ENCODE measurements at places on chromosomes 1 and 21. TPM values are rescaled to one million over a fixed set of nuclear protein-coding genes. Genes with fewer than 3 reads are reported as not detected.
A peak's percentile ranks its signal among the peaks of the same experiment; 100 is the strongest.

The OR2L2 gene
- not detected for total RNA-seq

The SIM2 gene
- total RNA-seq, result not detected

GRCh38 chr1:6302568-6302967 is 41.7 kb upstream of the GPR153 start:
- H3K4me1 ChIP-seq, result no peaks in the 10 kb centered on the region
- no peak overlapping the region for H3K27ac ChIP-seq
- no peak overlapping the region for H3K4me3 ChIP-seq
- no peak for DNase-seq
- no peaks in the 10 kb centered on the region for H3K27me3 ChIP-seq

DNA sequence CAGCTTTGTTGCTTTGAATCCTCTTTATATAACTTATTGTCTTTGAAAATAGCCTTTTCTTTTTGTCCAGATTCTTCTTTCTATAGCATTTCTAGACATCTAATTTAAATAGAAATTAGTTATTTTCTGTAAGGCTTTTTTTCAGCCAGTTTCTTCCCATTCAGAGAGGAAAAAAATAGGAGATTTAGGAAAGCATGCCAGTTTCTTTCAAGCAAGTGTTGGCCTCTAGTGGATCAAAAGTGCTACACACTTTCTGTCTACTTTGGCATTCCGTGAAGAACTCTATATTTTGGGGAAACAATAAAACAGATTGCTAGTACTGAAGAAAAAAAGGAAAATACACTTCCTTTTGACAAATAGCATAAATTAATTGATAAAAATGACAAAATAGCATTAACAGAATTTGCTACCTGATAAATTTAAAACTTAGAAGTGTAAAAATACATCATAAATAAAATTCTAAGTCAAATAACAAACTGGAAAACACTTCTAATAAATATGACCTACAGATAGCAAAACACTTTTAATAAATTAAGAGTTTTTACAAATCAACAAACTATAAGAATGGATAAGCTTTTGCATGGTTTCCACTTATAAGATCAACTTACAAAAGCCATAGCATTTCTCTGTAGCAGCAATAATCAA is 13.1 kb upstream of the EXO1 start:
- peaks cover 10% of the 10 kb centered on the region for H3K4me1 ChIP-seq
- H3K36me3 ChIP-seq, result no peaks in the 10 kb centered on the region
- no peak overlapping the region for H3K27ac ChIP-seq
- no peak for DNase-seq

The SERTAD4 gene
- total RNA-seq, result not detected

The SMG5 gene
- 70.3 TPM for total RNA-seq

- no peaks in the 10 kb centered on the region for H3K4me1 ChIP-seq
- no peaks in the 10 kb centered on the region for H3K36me3 ChIP-seq
- no peak for DNase-seq
- H3K27me3 ChIP-seq, result no peaks in the 10 kb centered on the region
Observed at GRCh38 chr1:214838351-214838750, 235.4 kb downstream of the CENPF start.

DNA sequence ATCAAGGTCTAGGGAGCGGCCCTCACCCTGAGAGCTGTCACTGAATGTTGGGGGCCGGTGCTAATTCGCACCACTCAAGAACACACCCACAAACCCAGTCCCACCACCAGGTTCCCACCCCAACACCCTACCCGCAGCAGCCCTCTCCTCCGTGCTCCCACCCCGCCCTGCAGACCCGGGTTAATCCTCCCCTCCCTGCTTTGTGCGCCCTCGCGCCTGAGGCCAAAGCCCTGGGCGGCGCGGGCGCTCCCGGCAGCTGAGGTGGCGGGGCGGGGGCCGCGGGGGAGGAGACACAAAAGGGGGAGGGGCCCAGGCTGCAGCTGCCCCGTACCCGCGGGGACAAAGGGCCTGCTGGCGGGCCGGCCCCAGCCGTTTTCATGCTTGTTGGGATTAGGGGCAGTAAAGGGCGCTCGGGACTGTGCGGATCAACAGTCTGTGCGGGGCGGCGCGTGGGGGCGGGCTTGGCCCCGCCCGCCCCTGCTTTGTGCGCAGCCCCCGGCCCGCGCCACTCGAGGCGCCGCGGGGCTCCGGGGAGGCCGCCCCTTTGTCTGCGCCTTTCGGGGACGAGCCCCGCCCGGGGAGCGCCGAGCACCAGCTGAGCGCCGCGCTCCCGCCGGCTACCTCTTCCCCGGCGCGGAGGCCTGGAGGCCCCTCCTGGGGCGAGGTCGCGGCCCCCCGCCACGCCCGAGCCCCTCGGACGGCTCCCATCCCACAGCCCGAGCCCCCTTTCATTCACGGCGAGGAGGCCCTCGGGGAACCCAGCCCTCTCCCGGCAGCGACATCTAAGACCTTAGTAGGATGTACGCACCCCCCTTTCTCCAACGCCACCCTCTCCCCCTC is 10.9 kb downstream of the C1orf216 start:
- H3K4me1 ChIP-seq, result peaks cover 16% of the 10 kb centered on the region
- no peak overlapping the region for H3K27ac ChIP-seq
- H3K36me3 ChIP-seq, result no peaks in the 10 kb centered on the region
- DNase-seq, result peak; percentile 24

The MCOLN3 gene
- total RNA-seq, result 0.25 TPM

DNA sequence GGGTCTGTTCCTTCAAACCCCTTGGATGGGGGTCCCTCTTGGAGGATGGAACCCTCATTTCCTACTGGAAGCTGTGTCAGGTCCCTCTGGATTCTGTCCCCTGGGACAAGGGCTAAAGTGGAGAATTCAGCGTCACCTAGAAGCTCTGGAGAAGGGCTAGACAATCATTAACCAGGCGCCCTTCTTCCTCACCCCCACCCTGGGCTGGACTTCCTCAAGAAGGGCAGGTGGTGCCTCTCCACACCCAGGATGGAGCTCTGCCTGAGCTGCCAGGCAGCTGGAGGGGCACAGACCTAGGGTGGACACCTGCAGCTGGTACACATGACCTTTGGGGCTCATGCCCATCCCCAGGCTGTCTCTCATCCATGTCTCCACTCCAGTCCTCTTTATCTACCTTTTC is 3.6 kb downstream of the CELF3 start:
- no peak for DNase-seq
- H3K27me3 ChIP-seq, result peaks cover 29% of the 10 kb centered on the region
- H3K36me3 ChIP-seq, result no peaks in the 10 kb centered on the region
- H3K4me1 ChIP-seq, result peaks cover 5% of the 10 kb centered on the region
- H3K27ac ChIP-seq, result no peak overlapping the region
- H3K4me3 ChIP-seq, result no peak overlapping the region

DNA sequence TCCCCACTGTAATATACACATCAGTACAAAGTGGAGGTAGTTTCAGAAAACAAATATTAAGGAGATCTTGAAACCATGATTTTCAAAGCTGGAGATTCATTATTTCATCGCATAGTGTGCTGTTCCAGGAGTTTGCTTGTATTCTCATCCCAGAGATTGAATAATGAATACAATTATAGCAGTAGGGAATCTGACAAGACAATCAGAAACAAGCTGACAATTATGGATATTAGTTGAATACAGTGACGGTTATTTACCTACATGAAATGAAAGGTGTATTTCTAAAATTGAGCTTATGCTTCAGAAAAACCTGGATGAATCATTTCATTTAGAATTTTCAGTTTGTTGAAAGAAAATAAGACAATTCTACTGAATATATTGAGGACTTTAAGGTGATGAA is 2119.0 kb downstream of the MRPL39 start:
- no peaks in the 10 kb centered on the region for H3K36me3 ChIP-seq
- H3K4me1 ChIP-seq, result no peaks in the 10 kb centered on the region
- H3K4me3 ChIP-seq, result no peak overlapping the region
- H3K27me3 ChIP-seq, result no peaks in the 10 kb centered on the region

DNA sequence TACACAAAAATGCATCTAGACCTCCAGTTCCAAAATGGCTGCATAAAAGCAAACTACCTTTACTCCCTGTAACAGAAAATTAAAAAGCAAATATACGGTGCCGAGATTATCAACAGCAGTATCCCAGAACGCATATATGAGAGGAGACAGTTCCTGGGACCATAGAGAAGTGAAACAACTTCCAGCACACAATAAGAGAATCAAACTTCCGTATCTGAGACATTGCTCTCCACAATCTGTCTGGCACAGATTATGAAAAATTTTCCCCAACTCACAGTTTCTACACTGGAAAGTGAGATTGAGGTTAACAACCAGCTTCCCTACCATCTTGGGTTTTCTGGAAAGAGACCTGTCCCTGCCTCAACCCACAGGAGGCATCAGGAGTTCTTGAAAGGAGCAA is 47.2 kb upstream of the ST6GALNAC3 start:
- no peak overlapping the region for H3K27ac ChIP-seq
- no peaks in the 10 kb centered on the region for H3K27me3 ChIP-seq
- no peak for DNase-seq
- peaks cover 17% of the 10 kb centered on the region for H3K4me1 ChIP-seq
- no peak overlapping the region for H3K4me3 ChIP-seq
- no peaks in the 10 kb centered on the region for H3K36me3 ChIP-seq

- peaks cover 6% of the 10 kb centered on the region for H3K27me3 ChIP-seq
- no peak overlapping the region for H3K27ac ChIP-seq
- H3K36me3 ChIP-seq, result no peaks in the 10 kb centered on the region
- no peak for DNase-seq
- H3K4me3 ChIP-seq, result no peak overlapping the region
- no peaks in the 10 kb centered on the region for H3K4me1 ChIP-seq
Observed at GRCh38 chr1:218254296-218254946, 30.7 kb upstream of the RRP15 start.

The ATP8B2 gene
- total RNA-seq, result 54.7 TPM

All from activated CD8-positive, alpha-beta T cell treated with anti-CD3 and anti-CD28 coated beads for 36 hours (primary cell).